MCF 10A (cell line): ENCODE measurements at places on chromosomes 11 and 22. TPM values are rescaled to one million over a fixed set of nuclear protein-coding genes. Genes with fewer than 3 reads are reported as not detected.

Gene BTG4
- total RNA-seq = not detected in 2 replicates

DNA sequence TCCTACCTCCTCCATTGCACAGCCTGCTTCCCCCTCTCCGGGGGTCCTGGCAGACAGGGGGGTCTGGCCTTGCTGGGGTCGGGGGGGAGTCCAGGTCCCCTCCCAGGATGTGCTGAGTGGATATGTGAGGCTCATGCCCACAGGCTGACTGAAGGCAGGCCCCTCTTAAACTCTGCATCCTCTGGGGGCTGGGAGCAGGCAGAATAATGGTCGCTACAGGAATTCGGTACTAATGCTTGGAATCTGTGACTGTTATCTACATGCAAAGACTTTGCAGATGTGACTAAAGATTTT is 1.6 kb upstream of the SUN2 start:
- H3K4me3 ChIP-seq = no peak overlapping the region
- peaks cover 11% of the 10 kb centered on the region for H3K36me3 ChIP-seq
- H3K27me3 ChIP-seq = no peaks in the 10 kb centered on the region
- H3K4me1 ChIP-seq = peaks cover 19% of the 10 kb centered on the region

Gene PRG2
- total RNA-seq = 0.25 TPM in 1 of 2 replicates, not detected in the other

Gene RBMXL2
- not detected in 2 replicates for total RNA-seq

Gene USP28
- 15.8 and 17.2 TPM in 2 replicates for total RNA-seq
